Fibroblast of mammary gland (primary cell): ENCODE measurements at places on chromosomes 3 and 15.

- no peak for DNase-seq
Measured at GRCh38 chr3:12897381-12898289, 56.3 kb upstream of the RPL32 start.

DNA sequence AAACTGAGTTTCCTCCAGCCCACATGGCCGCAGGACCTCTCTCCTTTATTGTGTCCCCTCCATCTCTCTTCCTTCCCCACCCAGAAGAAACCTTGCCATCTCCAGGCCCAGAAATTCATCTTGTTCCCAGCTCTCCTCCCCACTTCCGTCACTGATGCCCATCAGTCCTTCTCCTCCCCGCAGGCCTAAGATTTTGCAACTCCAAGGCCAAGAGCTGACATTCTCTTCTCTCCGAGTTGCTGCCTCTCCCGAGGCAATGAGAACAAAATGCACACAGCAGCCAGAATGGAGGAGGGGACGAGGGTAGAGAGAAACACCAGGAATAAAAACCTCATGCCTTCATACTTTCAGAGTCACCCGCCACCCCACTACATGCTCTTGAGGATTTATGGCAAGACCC, 526.5 kb upstream of the PROK2 start:
- DNase-seq, result no peak

DNA sequence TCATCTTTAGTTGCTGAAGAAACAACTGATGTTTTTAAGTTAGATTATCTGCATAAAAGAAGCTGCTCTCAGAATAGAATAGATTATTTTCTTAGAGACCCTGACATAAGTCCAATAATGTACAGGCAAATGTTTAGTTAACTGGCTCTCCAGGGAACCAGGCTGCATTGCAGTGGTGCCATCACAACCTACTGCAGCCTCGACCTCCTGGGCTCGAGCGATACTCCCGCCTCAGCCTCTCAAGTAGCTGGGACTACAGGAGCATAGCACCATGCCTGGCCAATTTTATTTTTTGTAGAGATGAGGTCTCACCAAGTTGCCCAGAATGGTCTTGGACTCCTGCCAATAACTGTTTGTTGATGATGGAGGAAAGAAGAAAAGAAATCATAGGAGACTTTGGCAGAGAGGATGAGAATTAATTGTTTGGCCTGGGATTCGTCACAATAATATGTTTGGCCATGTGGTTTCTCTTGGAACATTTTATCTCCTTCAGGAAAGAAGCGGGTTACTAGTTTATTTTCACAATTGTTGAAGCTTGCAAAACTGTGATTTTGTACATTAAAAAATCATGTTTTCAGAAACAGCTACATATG, 429.2 kb downstream of the CADM2 start:
- no peak for DNase-seq

GRCh38 chr3:43871627-43872245, 181.0 kb downstream of the ABHD5 start:
- DNase-seq, result peak; percentile 25

- no peak for DNase-seq
Measured at GRCh38 chr3:115808816-115809215, 185.5 kb downstream of the GAP43 start.

DNA sequence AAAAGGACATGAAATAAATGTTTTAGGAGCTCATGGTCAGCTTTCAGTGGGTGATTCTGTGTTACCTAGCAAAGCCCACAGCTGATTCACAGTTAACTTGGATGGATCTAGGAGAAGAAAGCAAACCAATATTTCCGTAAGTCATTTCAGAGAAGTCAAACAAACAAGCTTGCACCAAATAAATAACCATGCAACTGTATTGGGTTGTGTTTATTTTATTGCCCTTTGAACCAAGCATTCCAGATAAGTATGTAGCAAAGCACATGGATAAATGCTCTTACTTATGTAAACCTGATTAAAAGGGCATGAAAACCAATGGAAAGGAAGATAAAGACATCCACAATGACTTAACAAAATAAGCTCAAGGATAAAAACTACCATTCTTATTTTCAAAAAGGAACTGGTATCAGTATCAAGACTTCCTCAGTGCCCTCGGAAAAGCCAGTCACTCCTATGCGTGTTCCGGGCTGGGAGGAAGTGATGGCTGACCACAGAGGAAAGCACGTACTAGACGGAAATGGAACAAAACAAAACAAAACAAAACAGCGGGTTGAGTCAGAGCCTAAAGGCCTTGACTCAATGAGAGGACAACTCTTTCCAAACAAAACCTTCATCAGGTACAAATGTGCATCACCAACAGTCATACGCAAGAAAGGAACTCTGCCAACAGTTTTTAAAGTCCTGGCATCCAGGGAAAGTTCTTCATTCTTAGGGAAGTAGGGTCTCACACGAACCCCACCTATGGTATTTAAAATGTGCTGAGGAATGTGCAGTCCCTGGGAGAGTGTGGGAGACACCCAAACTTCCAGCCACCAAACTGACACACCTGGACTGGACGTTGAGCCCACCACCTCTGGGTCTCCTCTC, 103.3 kb downstream of the SNRK start:
- peak; percentile 81 for DNase-seq

GRCh38 chr3:45554006-45554666, 40.4 kb upstream of the LIMD1 start:
- DNase-seq, result peak; percentile 66

- no peak for DNase-seq
Measured at GRCh38 chr3:13143381-13144004, 70.3 kb upstream of the IQSEC1 start.

DNA sequence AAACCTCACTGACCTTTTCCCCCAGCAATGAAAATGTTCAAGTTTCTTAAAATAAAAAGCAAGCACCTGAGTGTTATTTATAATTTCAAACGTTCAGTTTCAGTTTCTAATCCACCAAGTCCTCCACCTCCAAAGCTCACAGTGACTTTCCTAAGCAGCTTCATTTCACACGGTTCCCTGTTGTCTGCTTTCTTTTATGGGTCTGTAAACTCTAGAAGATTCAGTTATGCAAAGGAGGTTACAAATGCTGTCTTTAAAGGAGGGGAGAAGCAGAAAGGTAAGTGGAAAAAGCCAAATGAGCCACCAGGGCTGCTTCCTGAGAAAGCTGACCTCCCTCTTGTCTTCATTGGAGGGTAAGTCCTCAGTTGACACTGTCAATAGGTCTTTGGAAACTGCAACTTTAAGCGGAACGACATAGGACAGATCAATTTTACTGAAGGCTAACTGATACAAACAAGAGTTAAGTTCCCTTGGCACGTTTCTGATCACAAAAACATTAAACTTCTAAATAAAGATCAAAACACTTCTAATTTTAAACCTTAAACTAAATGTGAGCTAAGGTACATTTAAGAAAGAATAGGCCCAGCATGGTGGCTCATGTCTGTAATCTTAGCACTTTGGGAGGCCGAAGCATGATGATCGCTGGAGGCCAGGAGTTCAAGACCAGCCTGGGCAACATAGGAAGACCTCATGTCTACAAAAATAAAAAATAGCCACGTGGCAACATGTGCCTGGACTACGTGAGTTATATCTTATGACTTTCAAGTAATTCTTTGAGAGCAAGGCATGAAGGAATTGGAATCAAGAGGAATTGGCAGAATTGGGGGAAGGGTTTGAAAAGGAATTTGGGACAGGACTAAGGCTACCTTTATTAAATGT, 151.9 kb upstream of the UBE2E1 start:
- no peak for DNase-seq

- DNase-seq, result no peak
Measured at GRCh38 chr3:105891101-105891500, 22.3 kb upstream of the CBLB start.
